ENCODE measurements at places on chromosomes 1 and 21.

DNA sequence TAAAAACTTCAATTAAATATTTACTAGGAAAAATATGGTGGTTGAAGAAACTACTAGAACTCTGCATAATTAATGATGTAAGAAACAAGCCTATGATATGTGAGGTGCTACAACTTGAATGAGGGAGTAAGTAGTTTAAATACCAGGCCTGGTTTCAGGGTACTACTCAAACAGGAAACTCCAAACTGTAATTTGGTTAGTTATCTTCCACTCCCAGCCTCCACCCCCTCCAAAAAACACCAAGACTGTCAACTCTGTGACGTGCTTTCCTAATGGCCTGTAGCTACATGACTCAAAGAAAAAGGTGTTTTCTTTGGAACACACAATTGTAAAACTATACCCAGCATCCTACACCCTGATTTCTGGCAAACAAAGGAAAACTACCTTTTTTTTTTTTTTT, 55.9 kb upstream of the RCC1 start:
- peak; percentile 74 for DNase-seq

DNA sequence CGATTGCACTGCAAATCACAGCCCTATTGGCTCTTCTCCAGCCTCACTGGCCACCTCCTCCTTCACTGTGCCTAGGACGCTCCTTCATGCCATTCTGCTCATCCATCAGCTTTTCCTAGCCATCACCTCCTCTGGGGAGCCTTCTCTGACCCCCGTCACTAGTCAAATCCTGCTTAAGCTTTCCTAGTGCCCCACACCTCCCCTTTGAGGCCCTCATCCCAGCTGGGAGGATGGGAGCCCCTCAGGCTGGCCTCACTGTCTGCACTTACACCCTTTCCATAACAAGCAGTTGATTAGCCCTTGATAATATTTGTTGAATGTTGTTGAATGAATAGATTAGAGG, 50.7 kb downstream of the KLHDC7A start:
- DNase-seq = no peak

GRCh38 chr1:41053316-41053715, 31.8 kb upstream of the SLFNL1 start:
- DNase-seq = no peak

GRCh38 chr1:3019516-3020051, 1.7 kb upstream of the ACTRT2 start:
- no peak for DNase-seq

DNA sequence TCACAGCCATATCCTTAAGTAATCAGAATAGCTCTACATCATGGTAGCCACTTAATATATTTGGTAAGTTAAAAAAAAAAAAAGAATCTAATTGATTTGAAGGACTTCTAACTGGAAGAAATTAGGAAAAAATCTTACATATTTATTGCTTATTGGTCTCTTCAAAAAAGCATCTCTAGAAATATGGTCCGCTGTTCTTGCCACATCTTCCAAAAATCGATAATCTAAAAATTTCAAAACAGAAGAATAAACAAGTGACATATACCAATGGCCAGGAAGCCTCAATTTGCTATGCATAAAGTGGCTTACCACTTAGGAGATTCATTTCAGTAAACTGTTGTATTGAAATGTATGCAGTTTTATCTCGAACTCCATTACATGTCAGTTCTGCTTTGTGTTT, 2.3 kb downstream of the ZNHIT6 start:
- no peak for DNase-seq

- DNase-seq = no peak
Observed at GRCh38 chr1:19922015-19922688, 1.3 kb downstream of the PLA2G2E start.

DNA sequence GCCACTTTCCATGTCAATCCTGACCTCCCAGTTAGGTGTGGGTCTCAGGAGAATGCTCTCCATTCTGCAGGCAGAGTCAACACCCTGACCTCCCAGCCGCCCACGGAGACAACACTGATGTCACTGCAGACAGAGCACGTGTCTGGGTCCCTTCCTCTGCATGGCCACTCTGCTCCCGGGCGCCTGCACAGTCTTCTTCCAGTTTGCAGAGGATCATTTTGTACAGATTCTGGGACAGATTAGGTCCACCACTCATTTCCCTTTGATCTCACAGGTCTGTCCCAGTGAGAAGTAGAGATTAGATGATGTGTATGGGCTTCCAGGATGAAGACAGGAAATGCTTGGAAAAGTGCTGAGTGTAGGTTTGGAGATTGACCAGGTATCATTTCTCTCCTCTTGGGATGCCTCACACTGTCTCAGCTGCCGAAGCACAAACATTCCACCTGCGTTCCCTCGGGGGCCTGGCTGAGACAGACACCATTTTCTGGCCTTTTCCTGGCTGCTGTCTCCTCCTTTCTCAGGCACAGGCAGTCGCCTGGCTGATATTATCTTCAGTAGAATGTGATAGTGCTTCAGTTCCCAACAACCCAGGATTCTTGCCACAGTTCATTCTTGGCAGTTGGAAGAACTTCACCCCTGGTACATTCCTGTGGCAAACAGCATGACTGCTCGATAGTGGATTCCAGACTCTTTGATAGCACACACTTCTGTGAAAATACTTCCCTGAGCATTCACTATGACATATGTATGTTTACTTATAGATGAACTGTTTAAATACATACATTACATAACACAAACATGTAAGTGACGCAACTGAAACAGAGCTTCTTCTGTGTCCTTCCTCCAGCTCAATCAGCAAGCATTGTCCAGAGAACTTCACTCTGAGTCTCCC, 7.9 kb downstream of the MYBPHL start:
- peak; percentile 35 for DNase-seq

GRCh38 chr1:221994274-221994698, 252.4 kb upstream of the DUSP10 start:
- no peak for DNase-seq

- DNase-seq = no peak
Observed at GRCh38 chr1:158188611-158189010, 7.9 kb downstream of the CD1D start.

DNA sequence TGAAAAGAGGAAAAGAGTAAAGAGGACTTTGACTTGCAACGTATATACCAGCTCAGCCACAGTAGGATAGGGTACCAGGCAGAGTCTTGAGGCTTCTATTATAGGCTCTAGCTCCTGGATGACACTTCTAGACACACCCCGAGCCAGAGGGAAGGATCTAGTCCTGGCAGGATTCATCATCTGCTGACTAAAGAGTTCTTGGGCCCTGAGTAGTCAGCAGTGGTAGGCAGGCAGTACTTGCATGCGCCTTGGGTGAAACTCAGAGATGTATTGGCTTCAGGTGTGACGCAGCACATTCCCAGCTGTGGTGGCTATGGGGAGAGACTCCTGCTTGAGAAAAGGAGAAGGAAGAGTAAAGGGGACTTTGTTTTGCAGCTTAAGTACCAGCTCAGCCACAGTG, 162.3 kb upstream of the APP start:
- no peak for DNase-seq

DNA sequence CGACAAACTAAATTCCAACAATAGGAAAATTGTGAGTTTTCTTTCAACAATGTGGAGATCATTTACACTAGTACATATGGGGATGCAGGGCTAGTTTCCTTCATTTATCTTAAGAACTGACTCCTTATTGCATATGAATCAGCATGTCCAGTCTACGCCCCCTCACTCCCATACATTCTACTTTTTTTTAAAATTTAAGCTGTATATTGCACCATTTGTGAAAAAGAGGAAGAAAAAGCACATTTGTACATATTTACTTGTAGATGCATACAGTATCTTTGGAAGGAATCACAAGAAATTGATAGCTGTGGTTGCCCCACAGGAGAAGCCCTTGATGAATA, 15.9 kb downstream of the VPS26C start:
- DNase-seq = no peak

GRCh38 chr21:37711286-37711829, 204.9 kb downstream of the KCNJ6 start:
- DNase-seq = no peak

DNA sequence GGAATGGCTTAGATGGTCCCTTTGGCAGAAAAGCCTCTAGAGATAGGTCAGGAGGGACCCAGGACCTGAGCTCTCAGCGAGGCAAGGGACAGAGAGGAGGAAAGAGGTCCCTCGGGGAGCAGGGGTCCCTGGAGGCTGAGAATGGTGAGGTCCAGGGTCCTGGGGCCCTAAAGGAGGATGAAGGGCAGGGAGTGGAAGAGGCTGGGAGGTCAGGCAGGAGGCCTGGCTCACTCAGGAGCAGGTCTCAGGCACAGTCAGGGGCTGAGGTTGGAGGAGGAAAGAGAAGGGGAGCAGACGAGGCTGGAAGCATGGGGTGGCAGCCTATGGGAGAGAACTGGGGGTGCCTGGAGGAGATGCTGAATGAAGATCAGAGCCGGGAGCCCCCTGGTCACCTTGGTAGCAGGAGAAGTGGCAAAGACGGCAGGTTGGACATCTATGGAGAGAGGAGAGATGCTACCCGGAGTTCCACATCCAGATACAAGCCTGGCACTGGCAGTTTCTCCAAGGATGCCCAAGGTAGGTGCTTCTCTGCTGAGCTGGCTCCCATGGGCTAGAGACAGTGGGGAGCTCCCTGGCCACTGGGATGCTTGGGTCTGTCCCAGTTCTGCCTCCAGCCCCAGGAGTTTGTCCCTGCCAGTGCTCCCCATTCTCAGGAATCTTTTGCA, 22.6 kb downstream of the IGFN1 start:
- no peak for DNase-seq

DNA sequence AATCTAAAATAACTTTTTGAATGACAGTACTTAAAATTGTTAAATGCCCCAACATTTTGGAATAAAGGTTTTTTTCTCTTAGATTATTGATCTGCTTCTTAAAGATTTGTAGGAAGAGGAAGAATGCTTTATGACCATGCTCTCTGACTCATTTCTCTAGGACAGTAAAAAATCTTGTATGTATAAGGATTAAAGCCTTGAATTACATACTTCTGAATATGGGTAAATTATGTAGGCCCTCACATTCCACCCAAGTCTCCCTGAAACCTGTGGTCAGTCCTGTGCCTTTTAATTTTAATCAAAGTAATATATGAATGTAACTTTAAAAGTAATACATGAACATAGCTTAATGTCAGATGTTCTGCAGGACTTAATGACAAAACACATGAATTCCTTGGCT, 50.5 kb downstream of the ABCD3 start:
- no peak for DNase-seq

All from lung microvascular endothelial cell (primary cell).